ENCODE measurements at places on chromosomes 11 and 22. TPM values are rescaled to one million over a fixed set of nuclear protein-coding genes. Genes with fewer than 3 reads are reported as not detected.

Gene DGAT2
- 5.5 TPM for total RNA-seq

Gene HBG2
- total RNA-seq, result 3.9 TPM

Gene EHF
- total RNA-seq, result 0.10 TPM

Gene TYR
- total RNA-seq, result not detected

Gene KCNK4
- total RNA-seq, result not detected

Gene ANO1
- not detected for total RNA-seq

Gene ABCC8
- under 0.01 TPM for total RNA-seq

Gene CD3D
- 122 TPM for total RNA-seq

Gene ZNF215
- 0.52 TPM for total RNA-seq

Gene SLC22A9
- total RNA-seq, result not detected

Gene OPCML
- under 0.01 TPM for total RNA-seq

Gene ZNF70
- 0.52 TPM for total RNA-seq

Gene MEI1
- total RNA-seq, result 63.5 TPM

Gene PRAME
- not detected for total RNA-seq

Gene LMO2
- total RNA-seq, result 28.4 TPM

Gene TSPAN32
- 21.6 TPM for total RNA-seq

Gene IL18BP
- total RNA-seq, result 9.6 TPM

Gene RASSF10
- not detected for total RNA-seq

Gene OR51B4
- total RNA-seq, result not detected

Gene C11orf97
- total RNA-seq, result not detected

Gene APOA1
- total RNA-seq, result 0.31 TPM

Gene BRD1
- total RNA-seq, result 85.1 TPM

Gene ALKBH3
- 20.0 TPM for total RNA-seq

Gene PANX2
- 0.94 TPM for total RNA-seq

Gene XKR3
- total RNA-seq, result not detected

Gene NUDT8
- 2.3 TPM for total RNA-seq

Gene HEPHL1
- total RNA-seq, result not detected

Gene LAMTOR1
- total RNA-seq, result 88.5 TPM

Gene TMEM45B
- 3.5 TPM for total RNA-seq

Gene CDKN1C
- total RNA-seq, result 12.2 TPM

Gene PAMR1
- 0.10 TPM for total RNA-seq
